BE2C (cell line): ENCODE measurements at places on chromosomes 16 and 17.
A peak's percentile ranks its signal among the peaks of the same experiment; 100 is the strongest.

DNA sequence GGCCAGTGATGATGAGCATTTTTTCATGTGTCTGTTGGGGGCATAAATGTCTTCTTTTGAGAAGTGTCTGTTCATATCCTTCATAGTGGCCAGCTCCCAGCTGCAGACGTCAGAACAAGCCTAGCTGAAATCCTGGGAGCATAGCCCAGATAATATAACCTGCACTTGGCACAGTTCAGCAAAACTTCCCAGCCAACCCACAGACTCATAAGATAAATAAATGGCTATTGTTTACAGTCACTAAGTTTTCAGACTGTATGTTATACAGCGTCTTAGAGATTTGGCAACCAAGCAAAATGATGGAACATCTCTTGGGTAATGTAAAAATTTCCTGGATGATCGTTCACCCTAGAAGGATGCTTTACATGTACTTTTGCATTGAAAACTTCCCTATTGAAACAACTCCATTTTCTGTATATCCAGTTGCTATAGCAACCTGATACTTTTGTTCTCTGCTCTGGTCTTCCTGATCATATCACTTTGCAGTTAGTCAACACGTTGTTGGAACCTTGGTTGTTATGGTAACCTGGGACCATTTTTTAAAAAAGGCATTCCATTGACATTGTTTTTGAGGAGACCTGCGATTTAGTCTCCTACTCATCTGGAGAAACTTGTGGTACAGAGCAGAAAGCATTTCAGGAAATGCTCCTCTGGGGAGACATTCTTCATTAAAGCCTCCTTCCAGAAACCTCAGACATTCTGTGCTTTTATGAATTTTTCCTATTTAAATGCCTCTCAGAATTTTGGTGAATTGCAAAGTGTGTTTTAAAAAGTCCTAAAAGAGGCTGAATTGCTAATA, 378.7 kb downstream of the HS3ST4 start:
- no peak for DNase-seq

GRCh38 chr17:29390851-29391631, 878 bp downstream of the TAOK1 start:
- DNase-seq: peak; percentile 18

- no peak for DNase-seq
Observed at GRCh38 chr16:56898847-56899246, 33.1 kb upstream of the HERPUD1 start.

DNA sequence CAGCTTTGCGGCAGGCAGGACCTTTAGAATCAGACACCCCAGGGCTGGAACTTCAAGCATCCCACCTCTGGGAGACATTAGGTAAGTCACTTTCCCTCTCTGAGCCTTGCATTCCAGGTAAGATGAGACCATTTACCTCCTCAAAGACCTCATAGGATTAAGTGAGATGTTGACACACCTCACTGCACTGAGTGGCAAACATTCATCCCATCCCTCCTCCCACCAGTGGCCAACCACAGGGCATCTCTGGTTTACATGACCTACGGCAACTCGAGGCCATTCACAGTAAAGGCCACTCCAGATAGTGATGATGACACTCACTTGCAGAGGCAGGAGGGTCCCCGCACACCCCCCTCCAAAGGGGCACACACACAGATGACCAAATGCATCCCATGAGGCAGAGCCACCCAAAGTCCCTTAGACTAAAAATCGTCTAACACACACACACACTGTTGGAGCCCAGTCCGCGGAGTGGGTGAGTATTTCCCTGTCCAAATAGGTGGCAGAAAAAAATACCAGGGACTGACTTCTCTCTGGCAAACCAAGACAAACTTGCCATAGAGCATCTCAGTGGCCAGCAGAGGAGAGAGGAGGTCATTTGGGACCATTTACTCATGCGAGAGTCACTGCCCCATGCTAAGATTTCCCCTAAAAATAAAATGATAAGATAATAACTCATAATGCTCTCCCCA, 454.9 kb downstream of the SOX9 start:
- DNase-seq: no peak

- no peak for DNase-seq
Observed at GRCh38 chr16:23509782-23510163, 521 bp downstream of the GGA2 start.

DNA sequence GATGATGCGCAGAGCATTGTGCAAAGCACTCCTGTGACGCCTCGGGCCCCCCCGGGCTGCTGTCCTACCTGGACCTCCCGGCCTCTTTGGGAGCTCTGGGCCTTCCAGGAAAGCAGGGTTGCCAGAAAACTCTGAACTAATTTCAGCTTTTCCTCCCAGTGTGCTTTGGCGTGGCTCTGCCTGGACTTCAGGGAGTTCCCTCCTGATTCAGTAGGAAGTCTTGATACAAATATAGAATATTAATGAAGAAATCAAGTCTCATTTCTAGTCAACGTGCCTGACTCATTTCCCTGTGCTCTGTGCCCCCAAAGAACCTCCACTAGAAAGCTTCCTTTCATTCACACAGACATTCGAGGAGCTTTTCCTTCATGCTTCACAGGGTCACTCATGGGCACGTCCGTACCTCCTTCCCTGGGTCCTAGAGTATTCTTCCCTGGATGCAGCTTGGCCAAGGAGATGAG, 84.0 kb upstream of the NOL11 start:
- DNase-seq: no peak

GRCh38 chr16:27242868-27243590, 25.5 kb downstream of the NSMCE1 start:
- no peak for DNase-seq

DNA sequence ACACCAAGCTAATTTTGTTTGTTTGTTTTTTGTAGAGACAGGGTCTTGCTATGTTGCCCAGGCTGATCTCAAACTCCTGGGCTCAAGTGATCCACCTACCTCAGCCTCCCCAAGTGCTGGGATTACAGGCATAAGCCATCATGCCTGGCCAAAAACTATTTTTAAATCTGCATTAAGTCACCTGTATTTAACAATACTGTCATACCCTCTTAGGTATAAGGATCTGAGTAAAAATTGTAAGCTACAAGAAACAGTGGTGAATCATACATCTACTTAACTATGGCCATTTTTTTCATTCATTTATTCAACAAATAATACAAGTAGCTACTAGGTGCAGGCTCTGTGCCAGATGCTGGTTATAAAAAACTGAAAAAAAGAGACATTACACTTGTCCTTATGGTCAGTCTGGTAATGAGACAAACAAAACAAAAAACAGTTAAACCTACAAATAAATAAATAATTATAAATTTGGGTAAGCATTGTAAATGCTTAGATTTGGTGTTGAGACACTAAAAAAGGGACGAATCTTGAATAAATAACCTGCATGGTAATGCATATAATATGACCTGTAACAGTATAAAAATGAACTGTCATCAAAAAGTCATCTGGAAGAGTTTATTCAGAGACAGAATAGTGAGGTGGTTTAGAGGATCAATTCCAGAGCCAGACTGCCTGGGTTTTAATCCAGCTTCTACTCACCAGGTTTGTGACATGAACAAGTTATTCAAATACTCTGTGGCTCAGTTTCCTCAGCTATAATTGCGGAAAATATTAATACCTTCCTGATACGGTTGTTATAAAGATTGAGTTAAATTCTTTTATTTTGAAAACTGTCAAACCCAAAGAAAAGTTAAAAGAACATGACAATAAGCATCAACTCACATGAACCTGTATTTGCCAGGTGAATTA, 26.8 kb downstream of the BRIP1 start:
- no peak for DNase-seq

- no peak for DNase-seq
Observed at GRCh38 chr16:24234737-24235136, 21.4 kb upstream of the CACNG3 start.

DNA sequence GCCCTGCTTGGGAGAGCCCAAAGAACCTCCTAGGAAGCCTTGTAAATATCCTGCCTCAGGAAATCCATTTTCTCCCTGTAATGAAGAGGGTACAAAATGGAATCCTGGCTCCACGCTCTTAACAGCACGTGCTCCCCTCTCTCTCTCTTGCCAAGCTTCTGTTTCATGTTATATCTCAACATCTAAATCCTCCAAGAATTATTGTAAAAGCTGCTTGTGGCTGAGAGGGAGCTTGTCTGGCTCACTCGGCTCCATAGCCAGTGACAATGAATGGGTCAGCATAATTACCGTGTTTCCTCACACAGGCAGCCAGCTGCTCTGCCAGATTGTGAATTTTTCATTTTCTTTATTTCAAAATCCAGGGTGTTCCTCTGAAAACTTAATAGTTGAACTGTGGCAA, 317.8 kb downstream of the RBFOX1 start:
- no peak for DNase-seq

DNA sequence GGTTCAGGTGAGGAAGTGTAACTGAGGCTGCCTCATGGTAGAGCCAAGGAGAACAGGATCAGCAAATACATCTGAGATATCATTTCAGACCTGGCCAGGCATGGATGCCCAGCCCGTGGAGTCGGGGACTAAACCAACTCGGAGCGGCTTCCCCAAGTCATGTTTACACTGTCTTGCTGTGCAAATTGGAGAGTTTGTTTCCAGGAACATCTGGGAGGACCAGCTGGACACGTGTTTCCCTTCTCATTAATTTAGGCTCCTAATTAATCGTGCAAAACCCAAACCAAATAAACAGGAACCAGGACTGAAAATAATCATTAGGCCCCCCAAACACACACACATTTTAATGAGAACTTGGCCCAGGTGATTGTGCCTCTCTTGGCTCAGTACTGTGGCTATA, 70.9 kb upstream of the SALL1 start:
- DNase-seq: no peak

DNA sequence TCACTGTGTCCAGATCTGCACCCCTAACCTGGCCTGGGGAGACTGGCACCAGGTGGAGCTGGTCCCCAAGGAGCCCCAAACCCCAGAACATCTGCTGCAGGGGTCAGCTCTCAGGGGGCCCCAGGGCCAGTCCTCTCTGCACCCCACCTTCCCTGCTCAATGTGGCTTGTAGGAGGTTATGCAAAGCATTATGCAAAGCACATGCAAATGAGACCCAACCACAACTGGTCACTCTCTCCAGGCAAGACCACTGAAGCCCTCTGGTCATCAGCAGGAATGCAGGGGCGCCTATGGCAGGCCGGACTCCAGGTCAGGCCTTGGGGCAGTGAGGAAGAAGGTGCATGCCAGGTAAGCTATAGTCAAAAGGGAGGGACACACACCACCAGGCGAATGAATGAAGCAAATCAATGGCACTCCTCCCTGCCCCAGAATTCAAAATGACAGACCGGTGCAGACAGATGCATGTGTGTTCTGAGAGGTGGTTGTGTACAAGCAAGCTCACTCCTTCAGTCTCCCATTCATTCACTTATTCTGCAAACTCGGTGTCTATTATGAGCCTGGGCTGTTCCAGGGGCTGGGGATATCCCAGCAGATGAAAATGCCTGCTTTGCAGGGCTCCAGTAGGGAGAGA, 48.0 kb downstream of the TMEM235 start:
- no peak for DNase-seq

DNA sequence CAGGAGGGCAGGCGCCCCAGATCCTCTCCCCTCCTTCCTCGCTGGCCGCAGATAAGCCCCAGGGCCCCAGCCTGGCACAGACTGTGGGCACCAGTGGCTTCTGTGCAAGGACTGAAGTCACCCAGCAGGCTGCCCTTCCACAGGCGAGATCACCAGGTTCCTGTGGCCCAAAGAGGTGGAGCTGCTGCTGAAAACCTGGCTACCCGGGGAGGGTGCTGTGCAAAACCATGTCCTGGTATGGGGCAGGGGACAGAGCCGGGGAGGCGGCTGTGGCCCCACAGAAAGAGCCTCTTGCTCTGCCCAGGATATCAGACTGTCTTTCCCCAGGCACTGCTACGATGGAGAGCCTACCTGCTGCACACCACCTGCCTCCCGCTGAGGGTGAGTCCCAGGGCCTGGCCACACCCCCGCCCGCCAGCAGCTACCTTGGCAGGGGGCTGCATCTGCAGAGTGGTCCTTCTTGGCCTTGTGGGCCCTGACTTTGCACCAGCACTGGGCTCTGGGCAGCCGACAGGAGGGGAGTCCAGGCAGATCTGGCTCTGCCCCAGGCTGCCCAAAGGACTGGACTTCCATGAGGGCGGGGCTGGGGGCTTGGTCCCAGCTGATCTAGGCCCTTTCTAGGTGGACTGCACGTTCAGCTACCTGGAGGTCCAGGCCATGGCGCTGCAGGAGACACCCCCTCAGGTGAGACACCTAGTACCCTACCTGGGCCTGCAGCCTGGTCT, 615 bp downstream of the CARMIL2 start:
- DNase-seq: no peak

DNA sequence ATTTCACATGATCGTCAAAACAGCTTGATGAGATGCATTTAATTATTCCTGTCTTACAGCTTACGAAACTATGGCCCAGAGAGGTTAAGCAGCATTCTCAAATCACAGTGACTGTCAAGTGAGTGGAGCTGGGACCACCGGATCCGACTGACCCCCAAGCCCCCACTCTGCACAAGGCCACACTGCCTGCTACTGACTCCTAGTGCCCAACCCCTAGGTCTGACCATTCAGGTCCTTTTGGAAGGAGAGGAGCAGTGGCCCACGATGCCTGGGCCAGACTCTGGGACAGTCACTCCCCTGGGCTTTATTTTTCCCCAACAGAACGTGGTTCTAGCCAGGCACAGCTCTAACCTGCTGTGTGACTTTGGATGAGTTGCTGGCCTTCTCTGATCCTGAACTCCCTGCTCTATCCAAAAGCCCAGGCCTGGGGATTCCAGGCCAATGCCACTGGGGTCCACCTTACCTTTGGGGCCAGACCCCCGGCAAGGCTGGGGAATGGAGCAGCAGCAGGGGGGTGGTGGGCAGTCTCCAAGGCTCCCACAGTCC, 9.9 kb downstream of the TSPOAP1 start:
- DNase-seq: no peak

DNA sequence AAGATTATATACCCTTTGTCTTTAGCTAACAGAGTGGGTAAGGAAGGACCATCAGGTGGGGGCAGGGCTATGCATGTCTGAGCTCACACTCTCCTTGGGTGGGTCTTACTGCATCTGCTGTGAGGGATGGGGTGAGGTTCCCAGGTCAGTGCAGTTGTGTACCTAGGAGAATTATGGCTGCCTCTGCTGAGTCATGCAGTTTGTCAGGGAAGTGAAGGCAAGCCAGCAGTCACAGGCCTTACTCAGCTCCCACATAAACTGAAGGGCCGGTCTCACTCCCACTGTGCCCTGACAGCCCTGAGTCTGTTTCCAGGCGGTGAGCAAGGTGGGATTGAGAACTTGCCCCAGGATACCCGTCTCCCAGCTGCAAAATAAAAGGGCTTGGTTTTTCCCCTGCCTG, 328.6 kb downstream of the MAP2K6 start:
- no peak for DNase-seq

DNA sequence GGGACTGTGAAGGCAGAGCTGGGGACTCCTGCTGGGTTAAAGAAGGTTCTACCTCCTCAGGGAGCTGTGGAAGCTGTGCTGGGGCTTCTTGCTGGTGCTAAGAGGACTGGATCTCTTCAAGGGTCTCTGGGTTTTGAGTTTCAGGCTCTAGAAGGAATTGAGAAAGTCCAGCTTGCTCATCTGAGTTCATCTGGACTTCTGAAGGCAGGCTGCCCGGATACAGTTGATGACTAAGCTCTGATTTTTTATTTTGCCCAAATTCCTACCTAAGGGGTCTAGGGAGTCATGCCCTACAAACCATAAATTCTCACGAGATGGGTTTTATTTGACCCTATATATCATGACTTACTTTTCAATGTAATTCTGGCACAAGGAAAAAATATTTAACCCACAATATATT, 46.8 kb upstream of the TMEM97 start:
- no peak for DNase-seq
